CD4-positive, alpha-beta T cell (primary cell): ENCODE measurements at places on chromosomes 11 and 22. TPM values are rescaled to one million over a fixed set of nuclear protein-coding genes. Genes with fewer than 3 reads are reported as not detected.

GRCh38 chr22:36156119-36156514 is 4.4 kb downstream of the APOL3 start:
- peak overlapping the region; percentile 96 for H3K4me3 ChIP-seq
- peak overlapping the region; percentile 90 for H3K27ac ChIP-seq
- no peak for DNase-seq
- peaks cover 80% of the 10 kb centered on the region for H3K4me1 ChIP-seq
- no peaks in the 10 kb centered on the region for H3K27me3 ChIP-seq
- H3K36me3 ChIP-seq: peaks cover 43% of the 10 kb centered on the region

C22orf42 gene
- not detected for total RNA-seq

PHF21B gene
- not detected for total RNA-seq

BTG4 gene
- total RNA-seq: not detected

- no peaks in the 10 kb centered on the region for H3K27me3 ChIP-seq
- H3K4me1 ChIP-seq: peaks cover 5% of the 10 kb centered on the region
- no peak for DNase-seq
- no peaks in the 10 kb centered on the region for H3K36me3 ChIP-seq
Observed at GRCh38 chr11:68388595-68389198, 71.9 kb upstream of the PPP6R3 start.

DNA sequence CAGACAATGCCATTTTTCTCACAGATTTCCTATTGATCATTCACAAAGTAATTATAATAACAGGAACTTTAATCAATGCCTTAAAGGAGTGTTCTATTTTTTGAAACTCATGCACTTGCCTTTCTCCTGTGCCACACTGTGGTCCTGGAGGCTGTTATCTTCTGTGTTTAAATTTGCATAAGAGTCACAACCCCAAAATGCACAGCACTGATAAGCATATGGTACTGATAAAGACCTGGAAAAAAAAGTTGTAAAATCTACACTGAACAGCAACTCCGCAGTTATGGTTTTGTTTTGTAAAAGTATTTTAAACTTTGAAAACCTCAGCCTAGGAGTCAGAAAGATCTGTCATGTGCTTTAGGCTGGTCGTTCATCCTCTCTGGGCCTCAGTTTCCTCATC is 9.1 kb upstream of the CCDC34 start:
- no peaks in the 10 kb centered on the region for H3K27me3 ChIP-seq
- no peak for DNase-seq
- H3K4me3 ChIP-seq: no peak overlapping the region

DNA sequence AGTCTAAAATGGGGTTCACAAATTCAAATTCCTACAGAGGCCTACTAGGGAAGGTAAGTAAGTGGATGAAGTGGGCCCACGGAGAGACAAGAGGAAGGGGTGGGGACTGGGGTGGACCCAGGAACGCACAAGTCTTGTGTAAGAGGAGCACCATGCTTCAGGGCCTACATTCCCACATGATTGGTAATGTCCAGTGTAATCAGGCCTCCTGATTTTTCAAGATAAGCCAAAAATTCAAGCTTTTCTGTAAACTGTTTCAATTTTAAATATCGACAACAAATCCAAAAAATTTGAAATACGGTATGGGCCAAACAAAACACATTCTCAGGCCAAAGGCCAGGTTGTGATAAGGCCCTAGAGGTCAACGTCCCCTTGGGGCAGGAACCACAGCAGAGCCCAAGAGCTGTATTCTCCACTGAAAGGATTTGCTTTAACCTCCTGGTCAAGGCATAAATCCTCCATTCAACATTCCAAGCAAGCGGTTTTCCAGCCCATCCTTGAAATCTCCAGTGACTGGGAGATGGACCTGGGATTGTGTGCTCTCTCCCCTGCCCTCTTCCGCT is 116.4 kb downstream of the TRIM29 start:
- H3K36me3 ChIP-seq: no peaks in the 10 kb centered on the region
- H3K27ac ChIP-seq: no peak overlapping the region
- no peak overlapping the region for H3K4me3 ChIP-seq
- peaks cover 16% of the 10 kb centered on the region for H3K27me3 ChIP-seq
- H3K4me1 ChIP-seq: no peaks in the 10 kb centered on the region
- DNase-seq: no peak
